ENCODE measurements at places on chromosomes 16 and 17. TPM values are rescaled to one million over a fixed set of nuclear protein-coding genes. Genes with fewer than 3 reads are reported as not detected.

- no peaks in the 10 kb centered on the region for H3K27me3 ChIP-seq
- peak overlapping the region; percentile 91 for H3K27ac ChIP-seq
- DNase-seq = no peak
Observed at GRCh38 chr16:50600582-50601283, 52.5 kb downstream of the NKD1 start.

DNA sequence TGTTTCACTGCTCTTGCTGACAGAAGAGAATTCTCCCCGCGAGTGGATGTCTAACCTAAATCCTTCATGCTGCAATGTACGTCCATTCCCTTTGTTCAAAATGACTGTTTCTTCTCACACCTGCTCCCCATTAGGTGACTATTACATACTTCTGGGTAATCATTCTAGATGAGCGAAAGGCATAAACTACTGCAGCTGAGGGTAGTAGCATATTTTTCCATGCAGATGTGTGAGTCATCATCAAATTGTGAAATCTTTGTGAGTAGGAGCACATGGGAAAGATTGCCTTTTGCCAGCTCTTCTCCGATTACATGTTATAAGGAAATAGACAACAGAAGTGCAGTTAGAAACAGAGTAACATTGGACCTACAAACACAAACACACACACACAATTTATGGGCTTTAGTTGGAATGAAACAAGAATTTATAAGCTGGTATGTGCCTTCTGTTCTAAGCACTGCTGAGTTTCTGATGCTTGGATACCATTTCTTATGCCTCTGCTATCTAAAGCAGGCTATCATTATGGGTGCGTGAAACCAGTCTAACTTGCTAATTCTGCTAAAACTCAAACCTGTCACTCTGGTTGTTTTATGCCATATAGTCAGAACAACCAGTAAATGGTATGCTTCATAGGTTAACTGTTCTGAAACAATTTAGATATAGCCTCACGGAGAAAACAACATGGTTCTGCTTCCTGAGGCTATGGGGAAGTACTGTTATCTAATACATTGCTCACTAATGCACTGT lies 346.9 kb upstream of the PSMD7 start:
- no peak overlapping the region for H3K27ac ChIP-seq
- no peaks in the 10 kb centered on the region for H3K36me3 ChIP-seq
- no peaks in the 10 kb centered on the region for H3K27me3 ChIP-seq
- H3K4me3 ChIP-seq = no peak overlapping the region
- DNase-seq = no peak

Gene CACNG1
- not detected for total RNA-seq

GRCh38 chr17:31411707-31412285 lies 20.3 kb downstream of the RAB11FIP4 start:
- H3K4me1 ChIP-seq = no peaks in the 10 kb centered on the region
- no peak overlapping the region for H3K4me3 ChIP-seq
- no peaks in the 10 kb centered on the region for H3K36me3 ChIP-seq

Gene ARL4D
- total RNA-seq = 3.5 TPM

- H3K4me3 ChIP-seq = no peak overlapping the region
- no peaks in the 10 kb centered on the region for H3K36me3 ChIP-seq
- no peak overlapping the region for H3K27ac ChIP-seq
Observed at GRCh38 chr16:78325468-78326352, 226.3 kb downstream of the WWOX start.

DNA sequence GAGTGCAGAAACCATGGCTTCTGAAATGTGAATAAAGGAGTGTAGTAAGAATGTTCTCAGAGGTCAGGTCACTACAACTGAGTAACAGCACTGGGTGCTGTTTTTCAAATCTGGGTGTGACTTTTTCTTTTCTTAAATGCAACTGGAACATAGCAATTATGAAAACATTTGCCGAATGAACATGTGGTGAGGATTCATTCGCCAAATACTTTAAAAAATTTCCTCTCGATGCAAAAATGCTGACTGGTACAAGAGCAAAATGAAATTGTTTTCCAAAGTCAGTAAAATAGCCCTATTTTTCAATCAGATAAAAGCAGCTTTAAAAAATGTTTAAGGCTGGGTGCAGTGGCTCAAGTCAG lies 18.6 kb downstream of the ZDHHC7 start:
- peak overlapping the region; percentile 84 for H3K27ac ChIP-seq
- DNase-seq = no peak
- no peaks in the 10 kb centered on the region for H3K27me3 ChIP-seq
- H3K4me1 ChIP-seq = peaks cover 47% of the 10 kb centered on the region
- peaks cover 30% of the 10 kb centered on the region for H3K36me3 ChIP-seq
- H3K4me3 ChIP-seq = no peak overlapping the region

Gene MYL4
- total RNA-seq = not detected

- peaks cover 55% of the 10 kb centered on the region for H3K36me3 ChIP-seq
- no peak for DNase-seq
- H3K4me1 ChIP-seq = peaks cover 7% of the 10 kb centered on the region
- H3K27me3 ChIP-seq = no peaks in the 10 kb centered on the region
- H3K27ac ChIP-seq = no peak overlapping the region
Observed at GRCh38 chr16:87332150-87332549, 15.0 kb upstream of the C16orf95 start.

GRCh38 chr16:69930117-69930776 lies 20.9 kb upstream of the CLEC18A start:
- H3K27me3 ChIP-seq = no peaks in the 10 kb centered on the region
- DNase-seq = no peak
- H3K4me1 ChIP-seq = peaks cover 12% of the 10 kb centered on the region
- H3K36me3 ChIP-seq = peaks cover 53% of the 10 kb centered on the region
- H3K4me3 ChIP-seq = peak overlapping the region; percentile 78
- H3K27ac ChIP-seq = peak overlapping the region; percentile 96

DNA sequence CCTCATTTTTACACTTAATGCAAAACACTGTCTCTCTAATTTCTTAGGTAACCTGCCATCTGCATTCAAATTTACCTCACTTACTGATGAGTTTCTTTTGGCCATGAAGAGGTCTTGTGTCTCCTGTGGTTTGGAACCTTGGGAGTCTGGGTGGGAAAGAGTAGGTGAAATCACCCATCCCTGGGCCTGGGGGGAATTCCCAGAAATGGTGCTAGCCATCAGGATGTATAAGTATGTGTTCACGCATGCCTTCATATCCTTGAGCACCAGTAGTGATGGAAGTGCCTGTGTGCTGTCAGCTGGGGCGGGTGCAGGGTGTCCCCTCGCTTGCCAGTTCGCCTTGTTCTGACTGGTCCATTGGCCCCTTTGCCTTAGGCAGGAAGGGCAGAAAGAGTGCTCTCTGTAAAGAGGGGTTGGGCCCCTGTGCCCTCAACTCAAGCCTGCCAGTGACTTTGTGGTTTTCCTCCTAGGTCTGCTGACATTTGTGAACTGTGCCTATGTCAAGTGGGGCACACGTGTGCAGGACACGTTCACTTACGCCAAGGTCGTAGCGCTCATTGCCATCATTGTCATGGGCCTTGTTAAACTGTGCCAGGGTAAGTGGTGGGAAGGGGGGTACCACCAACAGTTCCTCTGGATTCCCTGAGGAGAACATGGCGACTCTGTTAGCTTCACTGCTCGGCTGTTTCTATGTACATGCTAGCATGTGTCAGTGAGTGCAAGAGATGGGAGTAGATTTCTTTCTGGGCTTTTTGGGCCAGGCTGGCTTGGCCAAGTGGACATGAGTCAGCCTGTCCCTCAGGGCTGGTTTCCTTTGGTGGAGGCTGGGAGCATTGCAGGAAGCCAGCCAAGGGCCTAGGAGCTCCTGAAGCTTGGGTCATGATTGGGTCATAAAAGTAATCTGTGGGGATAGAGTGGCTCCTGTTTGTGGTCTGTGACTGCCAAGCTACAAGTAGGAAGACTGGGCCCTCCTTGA lies 23.2 kb downstream of the SLC7A6OS start:
- no peak overlapping the region for H3K4me3 ChIP-seq
- H3K4me1 ChIP-seq = peaks cover 48% of the 10 kb centered on the region
- H3K36me3 ChIP-seq = peaks cover 20% of the 10 kb centered on the region
- DNase-seq = peak; percentile 54
- peak overlapping the region; percentile 79 for H3K27ac ChIP-seq

GRCh38 chr17:15502369-15503112 lies 35.1 kb upstream of the CDRT4 start:
- DNase-seq = peak; percentile 80
- no peaks in the 10 kb centered on the region for H3K27me3 ChIP-seq
- H3K36me3 ChIP-seq = no peaks in the 10 kb centered on the region
- H3K4me3 ChIP-seq = peak overlapping the region; percentile 72

- H3K4me1 ChIP-seq = no peaks in the 10 kb centered on the region
- H3K36me3 ChIP-seq = peaks cover 34% of the 10 kb centered on the region
- H3K27ac ChIP-seq = no peak overlapping the region
- no peaks in the 10 kb centered on the region for H3K27me3 ChIP-seq
- no peak for DNase-seq
Observed at GRCh38 chr16:4696172-4696904, 3.0 kb downstream of the NUDT16L1 start.

DNA sequence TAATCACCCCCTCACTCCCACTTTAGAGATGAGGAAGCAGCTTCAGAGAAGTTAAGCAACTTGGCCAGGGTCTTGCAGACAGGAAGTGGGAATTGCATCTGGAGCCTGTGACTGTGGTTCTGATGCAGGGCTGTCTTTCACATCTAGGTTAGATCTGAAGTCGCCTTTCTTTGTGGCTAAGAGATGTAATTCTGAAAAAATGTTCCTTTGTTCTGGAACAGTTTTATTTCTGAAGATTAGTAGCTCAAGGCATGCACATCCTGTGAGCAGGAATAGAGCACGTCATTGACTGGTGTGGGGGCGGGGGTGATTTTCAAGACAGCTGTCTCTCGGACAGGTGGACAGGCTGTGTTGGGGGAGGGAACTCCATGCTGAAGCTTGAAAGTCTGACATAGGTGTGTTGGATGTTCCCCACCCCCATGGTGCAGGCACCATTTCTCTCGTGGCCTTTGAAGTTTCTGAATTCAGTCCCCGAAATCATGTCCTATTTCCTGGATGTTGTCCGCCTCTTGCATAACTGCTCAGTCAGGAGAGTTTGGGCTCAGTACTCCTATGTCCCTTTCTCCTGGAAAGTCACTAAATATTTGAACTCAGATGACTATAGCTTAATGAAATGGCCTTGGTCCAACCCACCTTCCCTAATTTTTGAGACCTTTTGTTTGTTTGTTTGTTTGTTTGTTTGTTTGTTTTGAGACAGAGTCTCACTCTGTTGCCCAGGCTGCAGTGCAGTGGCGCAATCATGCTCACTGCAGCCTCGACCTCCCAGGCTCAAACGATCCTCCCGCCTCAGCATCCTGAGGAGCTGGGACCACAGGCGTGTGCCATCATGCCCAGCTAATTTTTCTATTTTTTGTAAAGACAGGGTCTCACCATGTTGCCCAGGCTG lies 21.0 kb upstream of the HERPUD1 start:
- H3K4me1 ChIP-seq = peaks cover 4% of the 10 kb centered on the region
- no peaks in the 10 kb centered on the region for H3K27me3 ChIP-seq
- no peak overlapping the region for H3K4me3 ChIP-seq
- no peaks in the 10 kb centered on the region for H3K36me3 ChIP-seq
- DNase-seq = no peak
- peak overlapping the region; percentile 22 for H3K27ac ChIP-seq

Gene CTRL
- total RNA-seq = 2.5 TPM

- H3K4me3 ChIP-seq = no peak overlapping the region
- peaks cover 14% of the 10 kb centered on the region for H3K4me1 ChIP-seq
- no peak for DNase-seq
- no peaks in the 10 kb centered on the region for H3K36me3 ChIP-seq
- no peaks in the 10 kb centered on the region for H3K27me3 ChIP-seq
- H3K27ac ChIP-seq = no peak overlapping the region
Observed at GRCh38 chr17:6551869-6552531, 4.4 kb downstream of the PITPNM3 start.

GRCh38 chr17:79304884-79305283 lies 230.3 kb downstream of the ENGASE start:
- no peak for DNase-seq
- no peaks in the 10 kb centered on the region for H3K36me3 ChIP-seq
- no peaks in the 10 kb centered on the region for H3K27me3 ChIP-seq
- H3K27ac ChIP-seq = peak overlapping the region; percentile 92

GRCh38 chr17:4719684-4720221 lies 9.3 kb downstream of the ARRB2 start:
- H3K27me3 ChIP-seq = no peaks in the 10 kb centered on the region

DNA sequence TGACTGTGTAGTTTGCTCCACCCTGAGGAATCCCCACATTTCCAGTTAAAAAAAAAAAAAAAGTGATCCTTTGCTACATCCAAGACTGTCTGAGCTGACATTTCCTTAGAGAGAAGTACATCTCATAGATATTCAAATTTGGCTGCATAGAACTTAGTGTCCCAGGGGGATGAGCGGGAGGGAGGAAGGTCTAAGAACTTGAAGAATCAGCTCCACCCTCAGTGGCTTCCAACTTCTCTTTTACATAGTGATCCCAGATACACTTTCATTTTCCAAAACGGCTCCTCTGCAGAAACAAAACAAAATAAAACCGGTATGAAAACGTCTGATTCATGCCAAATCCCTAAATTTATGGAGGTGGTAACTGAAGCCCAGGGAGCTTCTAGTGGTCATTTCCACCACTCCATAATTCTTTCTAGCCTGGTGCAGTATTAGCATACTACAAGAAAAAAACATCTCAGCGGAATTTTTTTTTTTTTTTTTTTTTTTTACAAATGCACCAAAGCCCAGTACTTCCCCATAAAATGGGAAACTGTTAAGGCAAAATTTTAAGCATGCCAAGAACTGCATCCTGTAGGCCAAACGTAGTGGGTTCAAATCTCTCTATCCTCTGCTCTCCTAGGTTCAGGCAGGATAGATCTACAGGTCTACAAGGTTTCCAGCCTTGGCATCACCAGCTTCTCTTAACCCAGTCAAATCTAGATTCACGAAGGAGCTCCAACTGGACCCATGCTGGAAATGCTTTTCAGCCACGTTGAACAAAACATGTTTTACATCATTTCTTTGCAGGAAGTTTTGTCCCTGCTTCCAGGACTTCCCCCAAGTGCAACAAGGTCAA lies 29.3 kb downstream of the MAF start:
- H3K27ac ChIP-seq = no peak overlapping the region
- H3K27me3 ChIP-seq = no peaks in the 10 kb centered on the region
- H3K4me3 ChIP-seq = peak overlapping the region; percentile 36

Gene KIF1C
- total RNA-seq = 152 TPM

DNA sequence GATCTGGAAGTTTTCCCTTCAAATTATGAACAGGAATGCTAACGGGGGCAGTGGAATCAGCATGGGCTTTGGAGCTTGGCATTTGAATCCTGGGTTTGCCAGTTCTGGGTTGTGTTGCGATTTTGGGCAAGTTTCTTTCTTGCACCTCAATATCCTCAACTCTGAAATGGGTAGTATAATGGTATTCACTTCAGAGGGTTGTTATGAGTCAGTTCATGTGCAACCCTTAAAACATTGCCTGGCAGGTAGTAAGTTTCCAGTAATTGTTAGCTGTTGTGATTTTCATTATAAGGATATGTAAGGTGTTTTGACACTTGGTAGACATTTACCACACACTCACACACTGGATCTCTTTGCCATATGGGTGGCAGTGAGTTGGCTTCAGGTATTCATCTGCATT lies 33.4 kb downstream of the SNX29 start:
- no peak for DNase-seq
- H3K36me3 ChIP-seq = no peaks in the 10 kb centered on the region
